ENCODE measurements at places on chromosomes 2 and 18.

- DNase-seq = no peak
These were observed 196.6 kb downstream of the PMAIP1 start for GRCh38 chr18:60096428-60096827.

GRCh38 chr18:64233851-64234250, 85.0 kb upstream of the LINC00305 start:
- no peak for DNase-seq

- DNase-seq = no peak
These were observed 44.2 kb upstream of the DSC1 start for GRCh38 chr18:31206787-31207381.

DNA sequence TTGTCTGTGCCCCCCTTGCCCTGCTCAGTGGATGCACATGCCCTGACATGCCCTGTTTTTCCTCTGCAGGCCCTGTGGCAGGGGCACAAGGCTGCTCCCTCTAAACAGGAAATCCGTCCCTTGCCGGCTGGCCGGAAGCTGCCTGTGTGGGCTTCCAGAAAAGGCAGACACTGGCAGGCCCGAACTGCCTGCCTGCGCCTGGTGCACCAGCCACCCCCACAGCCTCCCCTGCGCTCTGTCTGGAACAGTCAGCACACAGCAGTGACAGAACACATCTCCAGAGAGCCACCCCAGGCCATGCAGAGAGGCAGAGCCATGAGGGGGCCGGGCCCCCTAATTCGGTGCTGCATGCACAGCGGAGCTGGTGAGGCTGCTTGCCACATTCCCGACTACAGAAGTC, 33.5 kb downstream of the LOXHD1 start:
- DNase-seq = no peak

DNA sequence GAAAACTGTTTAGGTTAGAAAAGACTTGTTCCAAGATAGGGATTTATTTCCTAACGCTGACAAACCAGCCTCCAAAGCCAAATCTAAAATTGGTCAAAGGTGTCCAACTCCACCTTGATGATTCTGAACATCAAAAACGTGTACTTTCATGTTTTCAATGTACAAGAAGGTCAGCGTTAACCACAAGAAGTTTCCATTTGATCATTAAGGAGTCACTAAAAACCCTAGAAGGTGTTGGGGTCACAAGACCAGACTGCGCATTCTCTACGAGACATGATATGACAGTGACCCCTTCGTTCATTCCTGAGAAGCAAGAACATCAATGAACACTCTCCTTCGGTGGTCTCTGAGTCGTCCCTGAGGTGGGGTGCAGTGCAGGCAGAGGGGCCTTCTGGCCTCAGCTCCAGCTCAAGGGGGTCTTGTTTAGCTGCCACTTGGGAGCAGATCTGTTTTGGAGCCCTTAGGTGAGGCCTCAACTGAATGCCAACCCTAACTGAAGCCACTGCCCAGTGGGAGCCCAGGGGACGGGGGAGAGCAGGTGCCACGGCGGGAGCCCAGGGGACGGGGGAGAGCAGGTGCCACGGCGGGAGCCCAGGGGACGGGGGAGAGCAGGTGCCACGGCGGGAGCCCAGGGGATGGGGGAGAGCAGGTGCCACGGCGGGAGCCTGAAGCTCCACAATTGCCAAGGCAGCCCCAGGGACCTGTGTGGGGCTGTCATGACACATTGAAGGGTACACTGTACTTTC, 55.2 kb downstream of the PARD6G start:
- no peak for DNase-seq

DNA sequence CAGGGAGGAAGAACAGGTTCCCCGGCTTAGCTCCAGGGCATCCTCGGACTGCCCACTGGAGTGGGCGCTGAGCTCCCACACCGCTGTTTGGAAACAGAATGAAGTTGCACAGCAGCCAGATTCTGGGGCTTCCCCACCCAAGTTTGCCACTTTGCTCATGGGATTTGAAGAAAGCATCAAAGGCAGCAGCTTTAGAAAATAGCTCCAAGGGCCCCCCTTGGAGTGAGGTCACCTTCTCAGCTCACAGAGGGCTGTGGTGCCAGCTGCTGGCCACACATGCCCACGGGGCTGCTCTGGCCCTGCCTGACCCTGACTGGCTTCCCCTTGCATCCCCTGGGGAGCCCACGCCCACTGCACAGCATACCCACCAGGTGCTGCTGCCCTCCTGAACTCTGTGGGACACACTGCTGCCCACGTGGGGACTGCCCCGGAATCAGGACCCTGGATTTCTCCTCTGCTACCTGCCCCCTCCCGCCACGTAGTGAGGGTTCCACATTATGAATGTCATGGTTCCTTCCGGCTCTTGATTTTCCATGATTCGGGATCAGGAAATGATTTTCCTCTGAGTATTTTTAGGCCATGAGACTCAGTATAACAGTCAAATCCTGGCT, 70.3 kb downstream of the TGOLN2 start:
- DNase-seq = no peak

DNA sequence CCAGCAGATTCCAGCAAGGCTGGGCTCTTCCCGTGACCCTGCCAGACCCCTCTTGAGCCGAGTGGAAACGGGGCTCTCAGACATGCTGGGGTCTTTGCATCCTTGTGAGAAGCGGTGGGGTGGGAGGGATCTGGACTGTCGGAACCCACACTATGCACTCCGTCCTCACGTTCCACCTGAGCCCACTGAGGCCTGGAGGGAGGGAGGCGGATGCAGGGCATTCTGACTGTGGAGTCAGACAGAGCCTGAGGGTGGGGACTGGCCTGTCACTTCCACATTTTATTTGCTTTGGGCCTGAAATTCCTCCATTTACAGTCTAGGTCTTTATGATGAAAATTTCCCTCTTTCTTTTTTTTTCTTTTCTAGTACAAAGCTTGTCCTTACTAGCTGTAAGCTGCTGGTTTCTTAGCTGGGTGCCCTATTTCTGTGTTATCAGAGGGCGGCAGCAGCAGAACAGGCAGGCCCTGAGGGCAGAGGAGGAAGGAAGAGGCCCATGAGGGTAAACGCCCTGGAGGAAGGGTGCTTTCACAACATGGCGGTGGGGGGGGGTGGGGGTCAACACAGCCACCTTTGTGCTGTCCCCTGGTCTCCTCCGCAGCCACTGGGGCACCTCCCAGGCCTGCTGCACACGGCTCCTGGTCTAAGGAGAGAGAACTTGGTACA, 373.5 kb upstream of the MYT1L start:
- DNase-seq = no peak

DNA sequence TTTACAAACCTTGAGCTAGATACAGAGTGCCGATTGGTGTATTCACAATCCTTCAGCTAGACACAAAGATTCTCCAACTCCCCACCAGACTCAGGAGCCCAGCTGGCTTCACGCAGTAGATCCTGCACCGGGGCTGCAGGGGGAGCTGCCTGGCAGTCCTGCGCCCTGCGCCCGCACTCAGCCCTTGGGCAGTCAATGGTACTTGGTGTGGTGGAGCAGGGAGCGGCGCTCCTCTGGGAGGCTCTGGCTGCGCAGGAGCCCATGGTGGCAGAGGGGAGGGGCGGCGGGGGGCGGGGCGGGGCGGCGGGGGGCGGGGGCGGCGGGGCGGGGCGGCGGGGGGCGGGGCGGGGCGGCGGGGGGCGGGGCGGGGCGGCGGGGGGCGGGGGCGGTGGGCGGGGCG, 923.4 kb downstream of the SOCS6 start:
- DNase-seq = no peak

DNA sequence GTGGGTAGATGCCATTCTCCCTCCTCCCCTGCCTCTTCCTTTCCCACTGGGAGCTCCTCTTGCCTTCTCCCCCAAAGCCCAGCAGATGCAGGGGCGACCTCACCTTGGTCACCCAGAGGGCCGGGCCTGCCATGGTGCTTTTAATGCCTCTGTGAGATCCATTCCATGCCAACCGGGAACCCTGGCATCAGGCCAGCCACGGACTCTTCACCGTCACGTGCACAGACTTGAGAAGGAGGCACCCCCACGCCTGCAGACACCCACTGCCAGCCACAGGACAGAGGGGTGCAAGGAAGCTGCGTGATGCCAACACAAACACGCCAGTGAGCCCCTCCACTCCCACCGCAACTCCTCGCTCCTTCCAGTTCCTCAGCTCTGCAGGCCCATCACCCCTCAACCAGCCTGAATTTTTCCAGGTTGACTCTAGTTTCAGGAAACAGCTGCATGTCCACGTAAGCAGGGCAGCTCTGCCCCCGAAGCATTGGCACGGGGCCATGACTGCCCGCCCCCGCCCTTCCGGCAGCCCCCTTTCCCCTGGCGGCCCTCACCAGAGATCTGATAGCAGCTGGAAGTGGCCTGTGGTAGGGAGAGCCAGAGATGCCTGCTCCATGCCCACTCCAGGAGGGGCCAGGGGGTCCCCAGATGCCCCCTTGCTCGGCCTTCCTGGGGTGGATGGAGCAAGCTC, 50.8 kb downstream of the DNMT3A start:
- no peak for DNase-seq

DNA sequence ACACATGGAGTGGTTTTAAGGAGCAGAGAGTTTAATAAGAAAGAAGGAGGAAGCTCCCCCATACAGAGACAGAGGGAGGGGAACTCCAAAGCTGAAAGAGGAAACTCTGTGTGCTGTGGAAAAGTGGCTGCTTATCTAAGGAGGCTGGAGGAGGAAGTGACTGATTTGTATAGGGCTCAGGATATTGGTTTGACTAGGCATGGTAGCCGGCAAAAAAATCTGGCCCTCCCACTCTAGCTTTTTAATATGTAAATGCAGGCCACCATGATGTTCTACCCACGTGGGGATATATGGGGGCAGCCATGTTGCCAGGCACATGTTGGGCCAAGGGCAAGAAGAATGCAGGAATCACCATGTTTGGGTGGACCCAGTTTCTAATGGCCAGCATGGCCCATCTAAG, 64.3 kb downstream of the HNMT start:
- DNase-seq = no peak

DNA sequence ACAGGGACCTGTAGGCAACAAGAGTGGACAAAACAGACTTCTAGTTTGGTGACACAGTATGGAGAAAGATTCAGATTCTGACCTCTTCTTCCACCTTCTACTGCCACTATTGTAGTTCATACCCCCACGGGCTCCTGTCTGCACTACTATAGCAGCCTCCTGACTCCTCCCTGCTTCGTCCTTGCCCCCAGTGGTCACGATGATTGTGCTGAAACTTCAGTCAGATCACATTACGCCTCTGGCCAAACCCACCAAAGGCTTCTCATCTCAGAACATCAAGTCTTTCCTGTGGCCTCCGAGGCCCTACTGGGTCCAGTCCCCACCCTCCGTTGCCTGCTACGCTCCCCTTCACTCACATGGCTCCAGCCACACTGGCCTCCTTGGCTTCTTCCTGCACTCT, 147.6 kb downstream of the CYP26B1 start:
- no peak for DNase-seq

GRCh38 chr2:162266460-162266760, 23.2 kb upstream of the FAP start:
- DNase-seq = no peak

DNA sequence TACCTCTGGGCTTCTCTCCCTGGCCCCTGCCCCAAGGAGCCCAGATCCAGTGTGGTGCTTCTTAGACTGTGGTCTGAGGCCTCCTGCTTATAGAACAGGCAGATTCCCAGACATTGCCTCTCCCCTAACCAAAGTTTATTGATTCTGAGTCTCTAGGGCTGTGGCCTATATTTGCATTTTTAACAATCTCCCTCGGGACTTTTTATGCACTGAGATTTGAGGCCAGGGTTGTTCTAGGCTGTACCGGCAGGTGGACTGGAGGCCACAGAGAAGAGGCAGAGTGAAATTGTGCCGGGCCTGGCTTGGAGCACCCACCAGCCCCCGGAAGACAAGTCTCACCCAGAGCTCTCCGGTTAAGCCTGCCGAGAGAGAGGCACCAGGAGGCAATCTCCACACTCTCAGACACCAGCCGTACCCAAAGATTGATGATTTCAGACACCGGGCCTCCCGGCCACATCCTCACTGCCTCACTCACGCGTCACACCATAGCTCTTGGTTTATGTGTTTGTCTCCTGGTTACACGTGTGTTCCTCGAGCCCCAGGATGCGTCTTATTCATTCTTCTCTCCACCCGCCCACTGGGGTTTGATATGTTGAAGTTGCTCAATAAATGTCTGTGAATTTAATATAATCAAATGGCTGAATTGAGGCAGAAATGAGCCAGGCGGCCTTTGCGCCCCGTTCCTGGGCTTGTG, 203.7 kb downstream of the KLHL29 start:
- no peak for DNase-seq

- DNase-seq = no peak
These were observed 255.7 kb downstream of the DSEL start for GRCh38 chr18:67260841-67261240.

DNA sequence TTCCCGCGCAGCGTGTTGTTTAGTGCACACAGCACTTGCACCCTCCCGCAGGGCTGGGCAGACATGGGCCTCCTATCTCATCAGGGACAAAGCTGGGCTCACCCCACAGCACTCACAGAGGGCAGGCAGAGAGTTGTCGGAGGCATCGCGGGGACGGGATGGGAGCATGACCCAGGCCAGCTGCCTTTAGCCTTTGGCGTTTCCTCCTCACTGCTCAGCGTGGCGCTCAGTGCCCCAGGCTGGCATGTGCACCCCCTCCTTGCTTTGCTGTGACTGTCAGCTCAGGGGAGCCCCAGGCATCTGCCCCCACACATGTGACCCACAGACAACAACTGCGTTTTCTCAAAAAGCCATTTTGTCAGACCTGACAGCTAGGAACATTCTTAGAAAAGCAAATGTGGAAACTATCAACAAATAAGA, 101.1 kb downstream of the RNF144A start:
- DNase-seq = no peak

DNA sequence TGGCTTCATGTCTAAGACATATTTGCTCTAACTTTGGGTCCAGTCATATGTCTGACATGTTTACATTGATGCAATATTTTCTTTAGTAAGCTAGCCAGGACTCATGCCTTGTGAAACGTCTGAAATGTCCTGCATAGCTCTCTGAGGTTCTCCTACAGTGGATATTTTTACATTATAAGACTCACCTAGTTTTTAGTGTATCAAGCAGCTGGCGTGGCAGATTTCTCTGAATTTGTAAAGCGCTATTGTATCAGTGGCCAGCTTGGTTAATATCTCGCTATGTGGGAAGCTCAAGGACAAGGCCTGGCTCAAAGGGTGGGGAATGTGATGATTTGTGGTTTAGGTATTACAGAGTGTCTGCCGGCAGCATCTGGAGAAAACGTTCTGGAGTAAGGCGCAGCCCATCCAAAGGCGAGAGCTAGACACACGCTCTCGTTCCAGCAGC, 164.3 kb downstream of the LTBP1 start:
- DNase-seq = no peak

- DNase-seq = no peak
These were observed 55.8 kb downstream of the FBLN7 start for GRCh38 chr2:112194028-112194427.

GRCh38 chr2:122315306-122315705, 559.9 kb downstream of the TSN start:
- DNase-seq = no peak

DNA sequence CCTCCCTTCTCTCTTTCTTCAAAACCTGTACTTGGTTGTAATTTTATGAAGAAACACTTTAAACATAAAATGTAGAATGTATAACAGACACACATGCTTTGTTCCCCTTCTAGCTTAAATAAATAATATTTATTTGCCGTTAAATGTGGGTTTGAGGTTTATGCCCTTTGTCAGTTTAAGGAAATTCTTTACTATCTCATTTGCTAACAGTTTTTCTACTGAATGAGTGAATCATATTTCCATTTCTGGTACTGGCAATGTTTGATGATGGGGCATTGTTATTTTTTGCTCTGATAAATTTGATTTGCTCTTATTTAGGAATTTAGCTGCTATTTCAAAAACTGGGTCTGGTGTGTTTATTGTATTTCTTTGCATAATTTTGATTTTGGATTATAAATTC, 555.6 kb downstream of the CCDC85A start:
- DNase-seq = no peak

- no peak for DNase-seq
These were observed 73.6 kb downstream of the ACOXL start for GRCh38 chr2:110805894-110806452.

- no peak for DNase-seq
These were observed 53.0 kb upstream of the SLC39A10 start for GRCh38 chr2:195603998-195604397.
